ENCODE measurements at places on chromosomes 2 and 18. TPM values are rescaled to one million over a fixed set of nuclear protein-coding genes. Genes with fewer than 3 reads are reported as not detected.

SPEG gene
- 9.7 TPM for polyA plus RNA-seq

FAM110C gene
- polyA plus RNA-seq: 12.5 TPM

REG1B gene
- polyA plus RNA-seq: not detected

CHST10 gene
- polyA plus RNA-seq: 26.6 TPM

FEV gene
- polyA plus RNA-seq: 0.11 TPM

STARD6 gene
- polyA plus RNA-seq: 0.11 TPM

CPLX4 gene
- polyA plus RNA-seq: 0.27 TPM

Measured in left renal pelvis (tissue), 4 donors.